ENCODE measurements at places on chromosomes 4 and X.

DNA sequence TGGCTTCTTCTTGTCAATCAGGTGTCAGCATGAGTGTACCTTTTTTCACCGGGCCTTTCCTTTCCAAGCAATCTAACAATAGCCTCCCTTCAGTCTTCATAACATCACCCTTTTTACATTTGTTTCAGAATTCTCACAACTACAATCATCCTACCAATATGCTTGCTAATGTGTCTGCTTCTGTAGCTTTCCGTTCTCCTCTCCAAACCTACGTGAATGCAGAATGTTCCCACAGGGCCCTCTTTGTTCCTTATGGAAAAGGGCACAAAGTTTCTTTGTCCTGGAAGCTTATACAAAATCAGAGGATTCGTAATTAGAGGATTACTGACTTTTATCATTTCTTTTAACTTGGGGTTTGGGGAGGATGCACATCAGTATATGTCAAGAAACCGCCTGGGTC is 461.8 kb downstream of the CENPC start:
- no peak for DNase-seq

DNA sequence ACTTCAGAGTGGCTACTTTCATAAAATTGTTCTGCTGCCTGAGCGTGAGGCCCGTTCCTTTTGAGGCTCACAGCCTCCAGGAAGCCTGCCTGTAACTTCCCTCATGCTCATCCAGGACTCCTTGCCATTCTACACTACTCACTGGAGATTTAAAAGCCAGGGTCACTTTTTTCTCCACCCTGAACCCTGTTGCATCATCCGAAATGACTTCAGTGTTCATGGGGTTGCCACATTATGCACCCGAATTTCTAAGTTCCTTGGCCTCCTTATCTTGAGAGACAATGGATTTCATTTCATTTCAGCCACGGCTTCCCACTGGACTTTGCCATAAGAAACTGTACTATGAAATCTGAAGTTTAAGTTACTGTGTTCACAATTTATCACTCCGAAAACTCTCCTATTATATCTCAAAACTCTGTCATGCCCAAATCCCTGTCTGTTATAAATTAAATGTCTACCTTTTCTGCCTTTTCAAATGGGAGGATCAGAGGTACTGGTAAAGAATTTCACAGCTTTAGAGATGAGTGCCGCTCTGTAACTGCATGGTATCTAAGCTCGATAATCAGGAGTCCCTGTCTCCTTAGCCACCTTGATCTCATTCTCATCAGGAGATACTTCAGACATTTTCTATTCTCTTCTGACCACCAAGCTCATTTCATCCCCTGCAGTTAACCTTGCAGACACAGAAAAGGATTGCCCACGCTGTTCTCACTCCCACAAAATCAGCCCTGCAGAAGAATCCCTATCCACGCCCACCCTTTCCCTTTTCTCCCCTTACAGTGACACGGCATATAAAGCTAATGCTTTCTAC is 59.9 kb downstream of the TRIML1 start:
- no peak for DNase-seq

- no peak for DNase-seq
These were observed 911.2 kb downstream of the FSTL5 start for GRCh38 chr4:161252520-161253141.

GRCh38 chr4:162149644-162150043 is 14.2 kb downstream of the FSTL5 start:
- DNase-seq = no peak

DNA sequence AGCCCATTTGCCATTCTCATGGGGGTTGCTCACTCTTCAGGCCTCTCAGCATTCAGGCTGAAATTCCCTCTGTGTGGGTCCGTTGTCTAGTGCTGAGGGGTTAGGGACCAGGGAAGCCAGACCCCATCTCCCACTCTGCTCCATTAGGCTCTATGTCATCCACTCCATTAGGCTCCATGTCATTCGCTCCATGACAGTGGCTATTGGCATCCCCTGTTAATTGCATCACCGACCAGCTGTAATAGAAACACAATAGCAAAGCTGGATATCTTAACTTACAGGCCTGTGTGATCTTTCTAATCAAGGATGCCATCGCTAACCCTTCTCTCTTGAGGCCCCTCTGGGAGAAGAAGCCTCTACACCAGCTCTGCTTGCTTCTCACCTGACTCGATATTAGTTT is 25.7 kb upstream of the ZNF518B start:
- no peak for DNase-seq

DNA sequence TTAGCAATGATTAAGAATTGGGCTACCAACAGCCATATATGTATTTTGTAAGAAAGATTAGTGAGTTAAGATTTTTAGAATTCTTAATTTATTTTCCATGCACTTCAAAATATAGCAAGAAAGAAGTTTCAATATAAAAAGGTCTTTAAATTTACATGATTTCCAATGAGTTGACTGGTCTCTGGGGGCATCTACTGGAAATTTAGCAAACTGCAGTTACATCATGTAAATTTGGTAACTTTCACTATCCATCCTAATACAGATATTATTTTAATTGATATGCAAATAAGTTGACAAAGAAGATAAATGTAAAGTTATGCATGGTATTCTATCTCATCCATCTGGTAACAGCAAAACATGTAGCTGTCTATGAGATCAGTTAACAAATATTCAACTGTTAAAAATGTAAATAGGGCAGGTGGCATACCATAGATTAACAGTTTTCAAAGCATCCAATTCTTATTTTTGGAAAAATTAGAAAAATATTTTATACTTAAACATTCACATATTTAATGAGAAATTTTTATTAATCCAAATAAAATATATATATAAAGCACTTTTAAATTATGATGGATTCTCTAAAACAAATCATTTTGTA is 29.1 kb downstream of the TTC29 start:
- peak; percentile 8 for DNase-seq

DNA sequence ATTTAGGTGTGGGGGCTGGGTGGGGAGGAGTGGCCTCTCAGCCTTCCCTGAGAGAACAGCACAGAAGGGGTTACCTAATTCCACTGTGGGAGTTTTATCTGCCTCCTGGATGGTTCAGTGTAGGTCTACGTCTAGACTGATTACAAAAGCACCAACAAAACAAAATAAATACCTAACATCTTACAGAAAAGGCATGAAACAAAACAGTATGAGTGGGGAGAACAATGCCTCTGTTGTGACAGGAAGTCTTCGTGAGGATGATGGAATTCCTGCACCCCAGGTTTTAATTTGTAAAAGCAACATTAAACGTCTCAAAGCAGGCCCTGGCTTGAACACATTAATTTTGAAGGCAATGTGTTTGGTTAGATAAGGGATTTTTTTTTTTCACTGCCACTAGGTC is 112.1 kb upstream of the GPC4 start:
- DNase-seq = no peak

DNA sequence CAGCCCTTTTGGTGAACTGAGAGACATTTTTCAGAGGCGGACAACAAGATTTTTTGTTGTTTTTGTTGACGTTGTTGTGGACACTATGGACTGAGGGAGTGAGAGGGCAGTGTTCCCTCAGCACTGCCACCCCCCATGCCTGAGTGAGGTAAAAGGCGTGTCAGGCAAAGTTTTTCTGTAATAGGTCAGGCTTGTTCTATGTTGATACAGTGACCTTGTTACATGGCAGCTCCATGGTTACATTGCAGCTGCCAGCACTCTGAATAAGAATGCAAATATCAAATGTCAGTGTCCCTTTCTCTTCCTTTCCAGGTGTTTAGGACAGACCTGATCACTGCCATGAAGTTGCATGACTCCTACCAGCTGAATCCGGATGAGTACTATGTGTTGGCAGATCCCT is 36.6 kb downstream of the JADE1 start:
- no peak for DNase-seq

- no peak for DNase-seq
These were observed 47.5 kb downstream of the DCTD start for GRCh38 chr4:182869697-182870096.

GRCh38 chr4:157072002-157072401 is 3.9 kb upstream of the GLRB start:
- DNase-seq = no peak

- no peak for DNase-seq
These were observed 20.6 kb downstream of the GRPR start for GRCh38 chrX:16143968-16144367.

GRCh38 chrX:21678048-21678612 is 20.0 kb upstream of the KLHL34 start:
- no peak for DNase-seq

GRCh38 chrX:68660746-68661145 is 13.3 kb downstream of the STARD8 start:
- DNase-seq = no peak

GRCh38 chr4:112142182-112142581 is 3.1 kb upstream of the FAM241A start:
- DNase-seq = no peak

DNA sequence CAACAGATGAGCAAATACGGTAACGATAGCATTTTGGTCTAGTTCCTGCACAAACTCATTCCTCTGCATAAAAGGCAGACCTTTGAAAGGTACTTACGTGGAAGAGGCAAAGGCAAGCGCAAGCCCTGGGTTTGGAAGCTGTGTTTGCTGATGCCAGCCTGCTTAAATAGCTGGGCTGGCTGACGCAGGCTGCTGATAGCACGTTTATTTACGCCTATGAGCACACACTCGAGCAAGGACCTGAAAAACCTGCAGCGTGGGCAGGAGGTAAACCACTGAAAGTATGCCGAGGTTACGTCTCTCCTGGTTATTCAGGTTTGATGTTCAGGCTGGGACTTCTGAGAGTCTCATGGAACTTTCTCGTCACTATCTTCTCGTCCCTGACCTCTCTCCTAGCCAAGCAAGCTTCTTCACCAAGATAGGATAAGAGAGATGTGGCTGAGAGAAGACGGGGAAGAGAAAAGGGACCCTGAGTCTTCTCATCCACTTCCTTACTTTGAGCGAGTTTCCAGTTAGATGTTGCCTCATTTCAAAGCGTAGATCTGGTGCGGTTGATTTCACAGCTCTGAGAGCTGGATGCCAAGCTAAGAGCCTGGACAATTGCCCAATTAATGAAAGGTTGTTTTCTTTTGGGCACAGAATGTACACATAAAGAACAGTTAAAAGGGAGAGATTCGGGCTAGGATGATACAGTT is at the start of gene HOPX:
Gene HOPX (minus strand): TSS at position 139 of the 695 bp plus-strand sequence. CDS start 23,480 bp downstream, outside the sequence.
- DNase-seq = no peak

- DNase-seq = no peak
These were observed 105.8 kb upstream of the NWD2 start for GRCh38 chr4:37138789-37139188.

DNA sequence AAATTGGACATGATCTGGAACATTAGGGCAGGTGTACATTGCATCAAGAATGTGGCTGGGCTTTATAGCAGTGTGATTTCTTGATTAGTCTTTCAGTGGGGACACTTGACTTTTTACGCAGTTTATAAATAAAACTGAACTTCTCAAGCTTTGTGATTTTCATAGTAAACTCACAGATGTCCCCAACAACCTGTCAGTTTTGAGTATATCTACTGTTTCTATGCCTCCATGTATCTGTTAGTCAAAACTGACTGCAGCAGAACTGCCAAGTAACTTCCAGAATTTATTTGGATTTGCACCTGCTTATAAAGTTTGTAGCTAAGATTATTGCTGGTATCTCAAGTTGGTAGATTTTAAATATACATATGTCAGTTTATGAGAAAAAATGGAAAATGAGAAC is 20.0 kb downstream of the PTTG2 start:
- no peak for DNase-seq

- no peak for DNase-seq
These were observed 59.2 kb upstream of the RPS6KA3 start for GRCh38 chrX:20325786-20326388.

GRCh38 chr4:86223472-86223871 is 136.4 kb downstream of the MAPK10 start:
- peak; percentile 36 for DNase-seq

- DNase-seq = no peak
These were observed 101.7 kb downstream of the PHOX2B start for GRCh38 chr4:41646862-41647261.
